ENCODE measurements at places on chromosomes 12 and 14. TPM values are rescaled to one million over a fixed set of nuclear protein-coding genes. Genes with fewer than 3 reads are reported as not detected.

DNA sequence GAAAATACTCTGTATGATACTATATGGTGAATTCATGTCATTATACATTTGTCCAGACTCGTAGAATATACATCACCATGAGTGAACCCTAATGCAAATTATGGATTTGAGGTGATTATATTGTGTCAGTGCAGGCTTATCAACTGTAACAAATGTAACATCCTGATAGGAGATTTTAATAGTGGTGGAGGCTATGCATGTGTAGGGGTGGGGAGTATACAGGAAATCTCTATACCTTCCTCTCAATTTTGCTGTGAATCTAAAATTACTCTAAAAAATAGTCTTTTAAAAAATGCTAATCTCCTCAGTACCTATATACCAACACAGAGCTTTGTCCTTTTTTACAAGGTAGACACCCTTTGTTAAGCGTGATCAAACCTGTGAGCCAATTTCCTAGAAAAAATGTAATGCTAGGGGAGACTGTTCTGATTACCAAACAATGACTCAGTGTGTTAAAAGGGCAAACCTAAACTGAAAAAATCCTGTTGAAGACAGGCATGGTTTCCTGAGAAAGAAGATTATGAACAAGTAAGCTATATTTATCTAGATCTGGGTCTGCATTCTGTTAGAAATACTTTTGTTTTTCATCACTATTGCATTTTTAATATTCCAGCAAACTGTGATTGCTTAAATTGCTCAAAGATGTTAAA lies 170.9 kb downstream of the DUSP6 start:
- no peaks in the 10 kb centered on the region for H3K27me3 ChIP-seq
- no peaks in the 10 kb centered on the region for H3K4me1 ChIP-seq
- no peak for DNase-seq
- no peak overlapping the region for H3K4me3 ChIP-seq
- H3K27ac ChIP-seq = no peak overlapping the region

- H3K36me3 ChIP-seq = no peaks in the 10 kb centered on the region
- DNase-seq = no peak
- no peaks in the 10 kb centered on the region for H3K4me1 ChIP-seq
- H3K4me3 ChIP-seq = no peak overlapping the region
Measured at GRCh38 chr12:130298322-130299021, 39.2 kb upstream of the PIWIL1 start.

DNA sequence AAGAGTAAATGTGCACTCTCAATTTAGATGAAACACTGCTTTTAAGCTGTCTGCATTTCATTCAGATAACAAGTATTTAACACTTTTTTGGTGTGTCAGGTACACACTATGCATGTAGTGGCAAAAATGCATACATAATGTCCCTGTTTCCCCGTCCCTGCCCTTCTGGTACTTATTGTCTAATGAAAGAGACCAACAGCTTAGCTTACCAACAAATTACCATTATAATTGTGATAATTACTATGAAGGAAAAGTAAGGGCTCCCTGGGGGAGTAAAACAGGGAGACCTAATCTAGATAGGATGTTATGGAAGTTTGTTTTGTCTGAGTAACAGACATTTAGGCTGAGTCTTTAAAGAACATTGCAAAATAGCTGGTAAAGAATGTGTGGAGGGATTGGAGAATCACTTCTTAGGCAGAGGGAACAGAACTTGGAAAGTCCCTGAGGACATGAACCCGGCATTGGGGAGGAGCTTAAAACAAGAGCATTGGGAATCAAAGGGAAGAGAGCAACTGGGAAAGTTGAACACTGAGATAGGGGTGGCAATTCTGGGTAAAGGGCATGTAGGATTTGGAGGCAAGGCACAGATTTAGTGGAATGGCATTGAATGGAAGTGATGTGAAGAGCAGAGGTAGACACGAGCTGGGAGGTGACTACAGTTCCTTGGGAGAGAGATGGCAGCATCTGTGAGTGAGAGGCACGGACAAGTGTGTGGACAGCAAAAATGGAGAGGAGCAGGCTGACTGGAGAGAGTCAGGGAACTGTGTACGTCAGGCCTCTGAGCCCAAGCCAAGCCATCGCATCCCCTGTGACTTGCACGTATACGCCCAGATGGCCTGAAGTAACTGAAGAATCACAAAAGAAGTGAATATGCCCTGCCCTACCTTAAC lies 181.6 kb downstream of the GRIP1 start:
- no peaks in the 10 kb centered on the region for H3K27me3 ChIP-seq
- DNase-seq = no peak
- no peak overlapping the region for H3K4me3 ChIP-seq
- no peaks in the 10 kb centered on the region for H3K36me3 ChIP-seq
- no peaks in the 10 kb centered on the region for H3K4me1 ChIP-seq

DNA sequence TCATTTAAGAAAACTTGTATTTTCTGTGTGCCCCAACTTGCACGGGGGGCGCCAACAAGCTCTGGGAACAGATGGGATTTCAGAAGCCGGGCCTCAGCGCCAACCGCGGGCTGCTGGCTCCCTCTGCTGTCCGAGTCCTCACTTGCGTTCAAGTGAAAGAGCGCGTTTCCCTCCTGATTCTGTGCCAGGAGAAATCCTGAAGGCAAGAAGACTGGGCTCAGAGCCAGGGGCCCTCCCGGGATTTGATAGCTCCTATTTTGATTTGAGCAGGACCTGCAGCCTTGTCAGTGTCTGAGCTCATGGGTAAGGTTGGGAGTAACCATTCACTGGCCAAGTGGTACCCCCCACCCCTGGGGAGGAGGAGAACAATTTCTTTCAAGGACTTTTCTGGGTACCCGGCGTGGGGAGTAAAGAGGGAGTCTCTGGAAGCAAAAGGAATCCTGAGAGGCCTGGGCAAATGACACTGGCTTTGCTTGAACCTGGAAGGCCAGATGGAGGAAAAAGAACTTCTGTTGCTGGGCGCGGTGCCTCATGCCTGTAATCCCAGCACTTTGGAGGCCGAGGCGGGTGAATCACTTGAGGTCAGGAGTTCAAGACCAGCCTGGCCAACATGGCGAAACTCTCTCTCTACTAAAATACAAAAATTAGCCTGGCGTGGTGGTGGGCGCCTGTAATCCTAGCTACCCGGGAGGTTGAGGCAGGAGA lies 179.0 kb upstream of the RGS6 start:
- no peaks in the 10 kb centered on the region for H3K36me3 ChIP-seq
- peaks cover 7% of the 10 kb centered on the region for H3K4me1 ChIP-seq
- H3K27me3 ChIP-seq = peaks cover 27% of the 10 kb centered on the region
- peak; percentile 54 for DNase-seq
- H3K4me3 ChIP-seq = no peak overlapping the region

DNA sequence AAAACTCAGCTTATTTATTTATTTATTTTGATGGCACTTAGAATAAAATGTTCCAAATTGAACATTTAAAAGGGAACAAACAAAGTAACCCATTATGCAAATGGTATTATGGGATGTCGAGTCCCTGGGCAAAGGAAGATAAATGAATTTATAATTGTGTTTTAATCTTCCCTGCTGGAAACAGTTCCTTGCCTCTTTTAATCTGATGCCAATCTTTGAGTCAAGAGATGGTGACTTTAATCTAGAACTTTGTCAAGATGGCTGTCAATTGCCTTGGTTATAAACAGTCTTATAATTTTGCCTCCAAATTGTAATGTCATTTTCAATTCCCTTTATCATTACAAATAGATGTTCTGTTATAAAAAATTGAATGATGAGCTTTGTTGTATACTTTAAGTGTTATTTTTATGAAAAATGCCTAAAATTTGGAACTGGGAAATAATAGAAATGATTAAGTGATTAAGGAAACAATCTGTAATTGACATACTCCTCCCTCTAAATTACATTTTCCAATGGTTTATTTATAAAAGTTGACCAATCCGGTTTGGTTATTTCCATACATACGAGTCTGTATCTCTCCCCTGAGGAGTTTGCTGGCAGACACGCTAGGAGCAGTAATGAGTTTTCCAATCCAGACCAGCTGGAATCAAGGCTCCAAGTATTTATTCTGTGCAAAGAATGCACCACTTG lies 134.9 kb upstream of the FRMD6 start:
- H3K27me3 ChIP-seq = peaks cover 7% of the 10 kb centered on the region
- no peaks in the 10 kb centered on the region for H3K4me1 ChIP-seq
- DNase-seq = no peak
- H3K4me3 ChIP-seq = no peak overlapping the region

- H3K4me1 ChIP-seq = no peaks in the 10 kb centered on the region
- H3K27me3 ChIP-seq = peaks cover 9% of the 10 kb centered on the region
- no peak overlapping the region for H3K4me3 ChIP-seq
- DNase-seq = no peak
- H3K36me3 ChIP-seq = no peaks in the 10 kb centered on the region
Measured at GRCh38 chr14:98761993-98762392, 510.0 kb downstream of the BCL11B start.

DNA sequence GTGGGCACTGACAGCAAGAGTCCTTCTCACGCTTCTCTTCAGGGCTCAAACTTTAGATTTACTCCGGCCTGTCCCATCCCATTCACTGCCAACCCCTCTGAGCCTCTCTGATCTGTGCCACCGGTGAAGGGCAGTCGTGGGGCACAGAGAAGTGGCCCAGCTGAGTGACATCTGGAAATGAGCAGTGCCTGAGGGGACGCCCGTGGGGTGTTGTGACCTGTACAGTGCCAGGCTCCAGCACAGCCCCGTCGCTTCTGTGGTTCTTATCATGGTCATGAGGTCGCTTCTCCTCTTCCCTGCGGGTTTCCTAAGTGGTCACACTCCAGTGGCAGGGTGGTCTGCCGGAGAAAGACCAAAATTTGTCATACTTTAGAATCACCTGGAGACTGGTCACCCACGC lies 4.1 kb downstream of the BDKRB2 start:
- H3K4me3 ChIP-seq = no peak overlapping the region
- H3K36me3 ChIP-seq = no peaks in the 10 kb centered on the region
- no peak overlapping the region for H3K27ac ChIP-seq
- peaks cover 6% of the 10 kb centered on the region for H3K4me1 ChIP-seq

- H3K4me3 ChIP-seq = no peak overlapping the region
- H3K27ac ChIP-seq = no peak overlapping the region
- DNase-seq = no peak
- H3K27me3 ChIP-seq = no peaks in the 10 kb centered on the region
- no peaks in the 10 kb centered on the region for H3K36me3 ChIP-seq
- H3K4me1 ChIP-seq = no peaks in the 10 kb centered on the region
Measured at GRCh38 chr12:16454481-16454880, 107.0 kb downstream of the MGST1 start.

DNA sequence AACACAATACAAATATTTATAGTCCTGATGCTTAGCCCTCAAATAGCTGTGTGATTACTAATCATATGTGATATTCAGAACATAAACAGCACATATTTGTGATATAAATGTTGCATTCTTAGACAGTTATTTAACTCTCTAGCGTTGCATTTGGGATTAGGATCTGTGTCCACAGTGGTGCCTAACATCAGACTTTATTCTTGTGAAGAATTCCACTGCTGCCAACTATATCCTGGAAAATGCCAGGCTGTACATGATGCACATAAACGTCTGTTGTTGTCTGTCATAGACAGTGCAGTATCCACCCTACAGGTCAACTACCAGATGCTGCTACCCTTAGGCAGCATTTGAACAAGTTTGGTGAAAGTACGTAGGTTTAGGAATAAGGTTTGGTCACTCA lies 39.0 kb downstream of the SLC38A4 start:
- H3K4me3 ChIP-seq = no peak overlapping the region
- DNase-seq = no peak
- no peak overlapping the region for H3K27ac ChIP-seq
- H3K36me3 ChIP-seq = no peaks in the 10 kb centered on the region
- H3K4me1 ChIP-seq = no peaks in the 10 kb centered on the region

GRCh38 chr14:49159081-49159480 lies 427.1 kb downstream of the RPS29 start:
- no peaks in the 10 kb centered on the region for H3K4me1 ChIP-seq
- no peaks in the 10 kb centered on the region for H3K36me3 ChIP-seq
- no peak overlapping the region for H3K27ac ChIP-seq
- DNase-seq = no peak

DNA sequence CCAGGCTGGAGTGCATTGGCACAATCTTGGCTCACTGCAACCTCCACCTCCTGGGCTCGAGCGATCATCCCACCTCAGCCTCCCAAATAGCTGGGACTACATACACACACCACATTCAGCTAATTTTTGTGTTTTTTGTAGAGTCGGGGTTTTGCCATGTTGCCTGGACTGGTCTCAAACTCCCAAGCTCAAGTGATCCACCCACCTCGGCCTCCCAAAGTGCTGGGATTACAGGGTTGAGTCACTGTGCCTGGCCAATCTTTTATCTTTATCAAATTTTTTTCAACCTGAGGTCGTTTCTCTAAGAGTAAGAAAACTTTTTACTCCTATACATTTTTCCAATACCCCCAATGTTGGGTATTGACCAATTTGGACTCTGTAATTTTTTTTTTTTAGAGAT lies 40.0 kb upstream of the NAP1L1 start:
- H3K4me3 ChIP-seq = no peak overlapping the region
- H3K36me3 ChIP-seq = no peaks in the 10 kb centered on the region
- H3K4me1 ChIP-seq = no peaks in the 10 kb centered on the region
- no peaks in the 10 kb centered on the region for H3K27me3 ChIP-seq
- no peak overlapping the region for H3K27ac ChIP-seq

DNA sequence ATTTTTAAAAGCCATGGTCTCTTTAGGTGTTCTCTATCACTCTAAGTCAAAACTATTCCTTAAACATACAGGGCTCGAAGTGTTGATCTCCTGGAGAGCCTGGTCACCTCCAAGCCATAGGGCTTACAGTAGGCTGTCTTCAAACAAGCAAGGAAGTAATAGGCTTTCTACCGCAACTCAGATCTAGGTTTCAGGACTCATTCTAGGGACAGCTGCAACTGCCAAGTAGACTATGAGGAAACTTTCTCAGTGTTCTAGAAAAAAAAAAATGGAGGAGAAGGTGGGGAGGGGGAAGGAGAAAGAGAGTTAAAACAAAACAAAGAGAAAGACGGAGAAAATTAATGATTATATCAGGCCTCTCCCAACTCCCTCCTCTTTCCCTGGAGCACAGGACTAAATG lies 106.9 kb upstream of the ETV6 start:
- peaks cover 55% of the 10 kb centered on the region for H3K4me1 ChIP-seq
- H3K27me3 ChIP-seq = no peaks in the 10 kb centered on the region
- no peak overlapping the region for H3K4me3 ChIP-seq
- DNase-seq = no peak

TGM1 gene
- total RNA-seq = 13.5 TPM

KCNJ8 gene
- not detected for total RNA-seq

NRL gene
- 3.7 TPM for total RNA-seq
